ENCODE measurements at places on chromosomes 6 and 20. TPM values are rescaled to one million over a fixed set of nuclear protein-coding genes. Genes with fewer than 3 reads are reported as not detected.

- no peaks in the 10 kb centered on the region for H3K36me3 ChIP-seq
- DNase-seq: no peak
- H3K27me3 ChIP-seq: no peaks in the 10 kb centered on the region
- no peaks in the 10 kb centered on the region for H3K4me1 ChIP-seq
- H3K27ac ChIP-seq: no peak overlapping the region
Observed at GRCh38 chr6:12276930-12277315, 13.2 kb upstream of the EDN1 start.

DNA sequence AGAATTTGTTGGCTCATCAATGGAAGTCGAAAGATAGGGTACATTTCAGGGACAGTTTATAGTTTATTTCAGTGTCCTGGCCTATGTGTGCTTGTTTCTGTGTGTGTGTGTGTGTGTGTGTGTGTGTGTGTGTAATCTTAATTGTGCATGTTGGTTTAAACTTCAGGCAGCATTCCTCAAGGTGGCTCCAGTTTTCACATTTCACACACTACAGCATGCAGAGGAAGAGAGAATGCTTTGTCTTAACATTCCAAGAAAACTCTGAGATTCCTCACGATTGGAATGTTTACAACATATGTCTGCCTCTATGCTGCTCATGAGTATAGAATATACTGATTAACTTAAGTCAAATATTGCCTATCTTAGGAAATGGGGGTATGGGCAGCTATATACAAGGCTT, 332.6 kb upstream of the EPHA7 start:
- no peaks in the 10 kb centered on the region for H3K4me1 ChIP-seq

- no peaks in the 10 kb centered on the region for H3K27me3 ChIP-seq
- no peaks in the 10 kb centered on the region for H3K4me1 ChIP-seq
- H3K4me3 ChIP-seq: no peak overlapping the region
- H3K27ac ChIP-seq: no peak overlapping the region
- H3K36me3 ChIP-seq: no peaks in the 10 kb centered on the region
Observed at GRCh38 chr6:148538261-148539190, 195.9 kb downstream of the SASH1 start.

DNA sequence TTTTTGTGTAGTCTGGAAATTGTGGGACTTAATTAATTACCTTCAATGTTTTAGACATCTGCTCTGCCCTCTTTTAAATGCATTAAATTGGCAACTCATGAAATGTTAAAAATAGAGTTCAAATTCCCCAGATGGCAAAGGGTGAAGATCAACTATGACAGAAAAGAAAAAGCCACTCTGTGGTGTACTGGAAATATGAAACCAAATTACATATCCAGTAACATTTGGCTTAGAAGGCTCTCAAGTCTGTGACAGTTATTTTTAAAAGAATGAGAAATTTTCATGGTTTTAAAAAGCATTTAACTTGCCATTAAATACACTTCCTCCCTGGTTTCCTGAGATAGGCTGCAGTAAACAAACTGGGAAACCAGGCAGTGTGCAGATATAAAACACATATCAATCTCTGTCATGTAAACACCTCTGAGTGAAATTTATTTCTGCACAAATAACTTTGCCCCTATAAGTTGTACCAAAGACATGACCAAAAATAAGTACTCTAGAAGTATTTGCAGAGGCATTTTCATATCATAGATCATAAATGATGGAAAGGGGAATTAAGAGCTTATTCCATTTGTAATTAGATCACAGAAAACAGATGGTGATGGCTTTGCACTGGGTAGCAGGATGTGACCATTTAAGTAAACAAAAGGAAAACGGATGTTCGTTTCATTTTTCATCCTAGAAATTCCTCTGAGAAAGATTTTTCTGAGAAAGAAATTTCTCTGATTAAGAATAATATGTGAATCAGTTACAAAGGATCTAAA, 360.1 kb downstream of the SAMD5 start:
- H3K4me1 ChIP-seq: no peaks in the 10 kb centered on the region
- no peaks in the 10 kb centered on the region for H3K27me3 ChIP-seq
- no peak for DNase-seq
- H3K36me3 ChIP-seq: no peaks in the 10 kb centered on the region
- no peak overlapping the region for H3K27ac ChIP-seq
- no peak overlapping the region for H3K4me3 ChIP-seq

DNA sequence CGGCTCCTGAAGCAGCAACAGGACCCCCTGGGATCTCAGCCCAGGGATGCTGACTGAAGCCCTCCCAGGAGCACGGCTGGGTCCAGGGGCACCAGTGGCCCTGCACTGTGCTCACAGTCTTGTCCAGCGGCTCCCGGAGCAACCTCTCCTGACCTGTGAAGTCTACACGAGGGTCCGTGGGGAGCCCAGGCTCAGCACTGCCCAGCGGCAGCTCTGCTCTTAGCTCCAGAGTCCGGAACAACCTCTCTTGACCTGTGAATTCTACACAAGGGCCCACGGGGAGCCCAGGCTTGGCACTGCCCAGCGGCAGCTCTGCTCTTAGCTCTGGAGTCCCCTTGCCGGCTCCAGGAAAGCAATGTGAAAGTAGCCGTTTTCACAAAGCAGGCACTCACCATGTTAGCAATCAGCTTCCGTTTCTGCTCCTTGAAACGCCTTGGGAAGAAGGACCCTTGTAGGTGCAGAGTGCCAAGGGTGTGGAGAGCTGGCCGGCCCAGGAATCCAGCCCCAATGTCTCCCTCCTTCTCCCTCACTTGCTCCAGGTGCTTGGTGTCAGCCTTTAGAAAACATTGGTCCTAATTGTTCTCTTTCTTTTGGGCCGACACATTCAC, 310.9 kb downstream of the CDH4 start:
- H3K27ac ChIP-seq: no peak overlapping the region
- no peaks in the 10 kb centered on the region for H3K27me3 ChIP-seq

DNA sequence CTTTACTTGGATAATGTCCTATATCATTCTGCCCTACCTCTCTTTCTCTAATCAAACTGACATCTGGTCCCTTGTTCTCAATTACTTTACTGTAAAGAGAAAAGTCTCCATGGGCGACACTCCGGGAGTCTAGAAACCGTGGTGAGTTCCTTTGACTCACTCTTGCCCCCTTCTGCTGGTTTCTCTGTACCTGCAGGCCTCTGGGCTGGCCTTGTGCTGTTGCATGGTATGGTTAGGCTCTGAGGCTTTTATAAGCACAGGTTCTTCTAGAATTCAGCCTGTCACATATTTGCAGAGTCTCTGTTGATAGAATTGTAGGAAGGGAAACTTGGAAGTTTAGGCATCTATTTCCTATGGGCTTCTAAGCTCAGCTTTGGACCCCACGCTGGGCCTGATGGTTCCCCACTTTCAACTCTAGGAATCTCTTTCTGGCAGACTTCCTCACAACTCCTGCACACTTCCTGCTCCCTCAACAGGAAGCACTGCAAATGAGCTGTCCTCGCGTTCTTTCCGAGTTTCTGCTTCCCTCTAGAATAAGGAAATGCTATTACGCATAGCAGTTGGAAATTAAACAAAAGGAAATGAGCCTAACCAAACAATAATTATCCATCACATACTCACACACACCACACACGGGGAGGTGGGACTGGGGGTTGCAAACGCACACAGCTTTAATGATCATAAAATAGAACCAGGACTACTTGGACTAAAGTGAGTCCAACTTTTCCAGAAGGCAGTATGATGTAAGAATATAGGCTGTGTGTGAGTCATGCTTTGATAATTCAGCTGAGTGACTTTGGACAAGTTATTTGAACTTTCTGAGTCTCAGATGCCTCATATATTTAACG, 683.3 kb downstream of the QKI start:
- no peak overlapping the region for H3K27ac ChIP-seq
- no peaks in the 10 kb centered on the region for H3K27me3 ChIP-seq
- no peak overlapping the region for H3K4me3 ChIP-seq
- no peaks in the 10 kb centered on the region for H3K4me1 ChIP-seq
- H3K36me3 ChIP-seq: no peaks in the 10 kb centered on the region

The SMLR1 gene
- not detected for total RNA-seq

Data from CD4-positive, alpha-beta memory T cell (primary cell).